PC-9 (cell line): ENCODE measurements at places on chromosomes 2 and 18. TPM values are rescaled to one million over a fixed set of nuclear protein-coding genes. Genes with fewer than 3 reads are reported as not detected.

CFLAR gene
- total RNA-seq = 75.4 and 99.1 TPM in 2 replicates

REEP1 gene
- 0.25 and 0.31 TPM in 2 replicates for total RNA-seq

CHRND gene
- total RNA-seq = not detected in 2 replicates

SYT4 gene
- not detected in 2 replicates for total RNA-seq

PRSS56 gene
- not detected in 2 replicates for total RNA-seq

L3MBTL4 gene
- not detected in 2 replicates for total RNA-seq

TRIM54 gene
- 8.2 and 9.8 TPM in 2 replicates for total RNA-seq

MC4R gene
- total RNA-seq = not detected in 2 replicates

SCG2 gene
- 0.48 and 0.81 TPM in 2 replicates for total RNA-seq

VWA3B gene
- total RNA-seq = not detected in 2 replicates

CRYGC gene
- total RNA-seq = not detected in 2 replicates

SCN3A gene
- total RNA-seq = not detected in 2 replicates
